ENCODE measurements at places on chromosomes 11 and 22.
A peak's percentile ranks its signal among the peaks of the same experiment; 100 is the strongest.

GRCh38 chr11:119087123-119087522 is 2.4 kb downstream of the HMBS start:
- no peak for DNase-seq

DNA sequence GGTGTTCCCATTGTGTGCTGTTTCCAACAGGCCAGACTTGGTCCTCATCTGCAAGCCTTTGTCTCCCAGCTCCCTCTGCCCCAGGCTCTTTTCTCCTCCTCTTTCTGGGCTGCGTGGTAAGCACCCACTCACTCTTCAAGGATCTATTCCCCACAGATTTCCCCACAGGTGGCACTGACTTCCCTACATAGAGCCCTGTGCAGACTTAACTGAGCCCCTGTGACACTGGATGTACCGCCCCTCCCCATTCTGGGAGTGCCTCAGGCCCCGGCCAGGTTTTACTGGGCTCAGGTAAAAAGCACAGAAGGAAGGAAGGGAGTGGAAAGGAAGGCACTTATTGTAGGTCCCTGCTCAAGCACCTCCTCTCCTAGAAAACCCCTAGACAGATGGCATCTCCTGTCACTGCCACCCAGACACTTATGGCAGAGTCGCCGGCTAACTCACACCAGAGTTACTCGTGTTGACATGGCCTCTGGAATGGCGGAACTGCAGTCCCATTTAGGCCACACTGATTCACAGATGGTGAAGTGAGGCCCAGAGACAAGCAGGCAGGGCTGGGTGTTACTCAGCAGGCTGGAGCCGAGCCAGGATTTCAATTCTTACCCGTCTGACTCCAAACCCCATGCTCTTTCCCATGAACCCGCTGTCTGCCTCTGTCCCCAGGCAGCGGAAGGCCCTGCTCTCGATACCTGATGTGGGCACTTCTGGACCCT is 47.2 kb downstream of the LRRC32 start:
- DNase-seq: no peak

DNA sequence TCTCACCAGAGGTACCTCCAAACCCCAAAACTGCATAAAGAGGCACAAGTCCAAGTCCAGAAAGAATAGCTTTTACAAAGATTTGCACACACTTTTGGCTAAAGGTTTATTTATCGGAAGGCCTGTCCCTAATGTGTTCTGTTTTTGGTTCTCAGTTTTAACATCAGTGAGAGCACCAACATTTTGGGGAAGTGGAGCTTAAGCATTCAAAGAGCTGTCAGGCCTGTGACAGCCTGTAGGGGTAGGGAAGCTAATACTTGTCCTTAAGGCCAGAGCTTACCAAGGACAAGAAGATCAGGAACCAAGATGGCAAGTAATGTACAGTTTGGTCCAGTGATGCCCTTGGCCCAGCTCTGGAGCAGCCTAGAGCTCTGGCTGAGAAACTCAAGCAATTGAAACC is 38.9 kb upstream of the SCUBE2 start:
- no peak for DNase-seq

- peak; percentile 59 for DNase-seq
These were observed 7.7 kb downstream of the LPXN start for GRCh38 chr11:58567889-58568512.

- DNase-seq: peak; percentile 16
These were observed 23.8 kb downstream of the TEF start for GRCh38 chr22:41405588-41405987.

Measured in stimulated activated CD8-positive, alpha-beta memory T cell treated with anti-CD3 and anti-CD28 coated beads, Interleukin-7, amount 100 ng/mL, for 4 hours (primary cell).